Neural progenitor cell (in vitro differentiated cells): ENCODE measurements at places on chromosomes 16 and 17. TPM values are rescaled to one million over a fixed set of nuclear protein-coding genes. Genes with fewer than 3 reads are reported as not detected.

GRCh38 chr16:20952139-20952920, 51.8 kb downstream of the LYRM1 start:
- H3K4me1 ChIP-seq, result no peaks in the 10 kb centered on the region
- DNase-seq, result no peak
- H3K36me3 ChIP-seq, result no peaks in the 10 kb centered on the region
- no peak overlapping the region for H3K4me3 ChIP-seq
- H3K27ac ChIP-seq, result no peak overlapping the region

DNA sequence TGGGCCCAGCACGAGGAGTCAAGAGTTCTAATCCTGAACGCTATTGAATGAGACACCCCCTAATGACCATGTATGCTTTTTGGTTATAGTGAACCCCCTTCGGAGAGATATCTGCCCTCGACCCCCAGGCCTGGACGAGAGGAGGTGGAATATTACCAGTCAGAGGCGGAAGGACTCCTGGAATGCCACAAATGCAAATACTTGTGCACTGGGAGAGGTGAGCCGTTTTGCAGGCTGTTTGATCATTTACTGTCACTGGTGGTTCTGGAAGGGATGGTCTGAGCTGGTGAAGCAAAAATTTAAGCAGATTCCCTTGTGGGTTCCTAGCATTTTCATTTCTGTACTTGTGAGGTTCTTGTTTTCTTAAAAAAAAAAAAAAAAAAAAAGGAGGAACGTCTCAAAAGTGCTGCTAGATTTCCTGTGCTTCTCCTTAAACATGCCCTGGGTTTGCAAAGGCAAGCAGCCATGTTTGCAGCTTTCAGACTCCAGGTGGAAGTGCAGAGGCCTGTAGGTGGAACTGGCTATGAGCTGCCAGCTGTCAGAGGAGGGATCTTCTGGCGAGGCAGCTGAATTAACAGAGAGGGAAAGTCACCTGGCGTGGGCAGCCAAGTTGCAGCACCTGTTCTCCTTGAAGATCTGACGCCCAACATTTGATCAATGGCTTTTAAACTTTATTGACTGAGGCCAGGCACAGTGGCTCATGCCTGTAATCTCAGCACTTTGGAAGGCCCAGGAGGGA, 3.5 kb downstream of the MARVELD3 start:
- H3K36me3 ChIP-seq, result no peaks in the 10 kb centered on the region
- H3K4me3 ChIP-seq, result no peak overlapping the region
- H3K27ac ChIP-seq, result no peak overlapping the region
- no peaks in the 10 kb centered on the region for H3K4me1 ChIP-seq

DNA sequence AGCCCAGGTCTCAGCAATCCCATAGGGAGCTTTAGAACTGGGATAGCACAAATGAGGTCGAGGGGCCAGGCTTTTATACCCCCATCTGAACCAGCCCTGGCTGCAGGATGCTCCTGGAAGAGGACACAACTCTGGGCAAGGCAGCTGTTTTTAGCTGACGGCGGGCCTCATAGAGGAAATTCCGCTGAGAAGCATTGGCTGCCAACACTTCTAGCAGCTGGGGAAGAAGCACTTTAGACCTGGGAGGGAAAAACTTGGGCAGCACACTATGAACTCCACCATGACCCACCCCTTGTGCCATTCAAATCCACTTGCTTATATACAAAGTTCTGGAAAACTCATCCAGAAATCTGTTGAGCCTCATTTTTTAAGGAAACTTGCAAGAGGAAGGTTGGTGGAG, 5.0 kb downstream of the CCL11 start:
- H3K4me3 ChIP-seq, result no peak overlapping the region
- H3K4me1 ChIP-seq, result no peaks in the 10 kb centered on the region
- H3K36me3 ChIP-seq, result no peaks in the 10 kb centered on the region
- no peaks in the 10 kb centered on the region for H3K27me3 ChIP-seq

- H3K4me3 ChIP-seq, result no peak overlapping the region
- H3K27ac ChIP-seq, result no peak overlapping the region
- DNase-seq, result no peak
Observed at GRCh38 chr16:49763826-49764225, 92.1 kb downstream of the ZNF423 start.

GRCh38 chr16:1068451-1068850, 4.1 kb upstream of the SSTR5 start:
- no peak overlapping the region for H3K27ac ChIP-seq
- H3K27me3 ChIP-seq, result peaks cover 37% of the 10 kb centered on the region
- peaks cover 17% of the 10 kb centered on the region for H3K4me1 ChIP-seq
- H3K36me3 ChIP-seq, result no peaks in the 10 kb centered on the region

CD300H gene
- total RNA-seq, result not detected in 2 replicates

CCL14 gene
- total RNA-seq, result not detected in 2 replicates
